OCI-M1 (cell line): ENCODE measurements at places on chromosomes 1 and 21.

- DNase-seq = peak; percentile 80
Observed at GRCh38 chr1:224205438-224205840, 22.4 kb downstream of the DEGS1 start.

- DNase-seq = no peak
Observed at GRCh38 chr1:247530785-247531184, 5.5 kb downstream of the OR2C3 start.

GRCh38 chr1:232627645-232628334 lies 2.1 kb downstream of the SIPA1L2 start:
- DNase-seq = no peak

GRCh38 chr1:37085393-37085792 lies 51.1 kb upstream of the GRIK3 start:
- no peak for DNase-seq

GRCh38 chr1:36759355-36759754 lies 275.0 kb downstream of the GRIK3 start:
- DNase-seq = no peak

DNA sequence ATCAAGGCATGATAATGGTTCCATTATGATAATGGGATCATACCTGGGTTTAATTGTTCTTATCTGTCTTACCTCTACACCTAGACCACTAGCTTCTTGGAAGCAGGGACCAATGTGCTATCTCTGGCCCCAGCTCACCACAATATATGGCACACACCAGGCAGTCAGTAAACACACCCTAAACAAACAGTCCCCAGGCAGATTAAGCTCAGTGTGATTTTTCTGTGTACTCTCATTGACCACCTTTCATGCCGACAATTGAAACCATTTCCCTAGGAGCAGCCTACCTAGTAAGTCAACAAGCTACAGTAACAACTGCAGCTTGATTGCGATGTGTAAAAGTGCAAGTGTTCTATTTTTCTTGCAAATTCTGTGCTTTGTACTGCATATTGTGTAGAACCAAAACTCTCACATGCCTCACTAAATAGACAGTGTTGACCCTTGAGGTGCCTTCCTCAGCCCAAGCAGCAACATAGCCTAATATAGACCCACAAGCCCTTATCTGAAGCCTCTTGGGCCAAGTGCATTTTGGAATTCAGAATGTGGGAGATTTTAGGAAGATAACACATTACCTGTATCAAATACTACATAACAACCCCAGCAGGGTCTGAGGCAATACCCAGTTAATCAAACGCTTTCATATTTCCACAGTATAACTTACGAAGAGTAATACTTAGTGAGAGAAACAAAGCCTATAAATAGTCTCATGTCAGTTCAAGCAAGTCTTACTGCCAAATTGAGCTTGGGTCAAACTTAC lies 32.0 kb downstream of the INPP5B start:
- no peak for DNase-seq

DNA sequence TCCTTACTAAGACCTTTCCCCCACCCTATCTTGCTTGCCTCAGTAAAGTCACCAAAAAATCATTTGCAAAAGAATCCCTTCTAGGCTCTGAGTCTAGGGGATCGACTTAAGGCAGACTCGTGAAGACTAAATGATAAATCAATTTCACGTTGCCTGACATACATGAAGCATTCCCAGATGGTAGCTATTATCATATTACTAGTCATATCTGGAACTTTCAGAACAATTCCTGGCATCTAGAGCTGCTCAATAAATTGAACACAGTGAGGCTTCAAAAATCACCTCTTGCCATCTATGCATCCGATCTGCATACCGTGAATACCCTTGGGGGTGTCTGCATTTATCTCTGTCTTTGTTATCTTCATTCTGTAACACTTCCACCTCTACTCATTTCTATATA lies 49.6 kb upstream of the DAB1 start:
- DNase-seq = no peak

DNA sequence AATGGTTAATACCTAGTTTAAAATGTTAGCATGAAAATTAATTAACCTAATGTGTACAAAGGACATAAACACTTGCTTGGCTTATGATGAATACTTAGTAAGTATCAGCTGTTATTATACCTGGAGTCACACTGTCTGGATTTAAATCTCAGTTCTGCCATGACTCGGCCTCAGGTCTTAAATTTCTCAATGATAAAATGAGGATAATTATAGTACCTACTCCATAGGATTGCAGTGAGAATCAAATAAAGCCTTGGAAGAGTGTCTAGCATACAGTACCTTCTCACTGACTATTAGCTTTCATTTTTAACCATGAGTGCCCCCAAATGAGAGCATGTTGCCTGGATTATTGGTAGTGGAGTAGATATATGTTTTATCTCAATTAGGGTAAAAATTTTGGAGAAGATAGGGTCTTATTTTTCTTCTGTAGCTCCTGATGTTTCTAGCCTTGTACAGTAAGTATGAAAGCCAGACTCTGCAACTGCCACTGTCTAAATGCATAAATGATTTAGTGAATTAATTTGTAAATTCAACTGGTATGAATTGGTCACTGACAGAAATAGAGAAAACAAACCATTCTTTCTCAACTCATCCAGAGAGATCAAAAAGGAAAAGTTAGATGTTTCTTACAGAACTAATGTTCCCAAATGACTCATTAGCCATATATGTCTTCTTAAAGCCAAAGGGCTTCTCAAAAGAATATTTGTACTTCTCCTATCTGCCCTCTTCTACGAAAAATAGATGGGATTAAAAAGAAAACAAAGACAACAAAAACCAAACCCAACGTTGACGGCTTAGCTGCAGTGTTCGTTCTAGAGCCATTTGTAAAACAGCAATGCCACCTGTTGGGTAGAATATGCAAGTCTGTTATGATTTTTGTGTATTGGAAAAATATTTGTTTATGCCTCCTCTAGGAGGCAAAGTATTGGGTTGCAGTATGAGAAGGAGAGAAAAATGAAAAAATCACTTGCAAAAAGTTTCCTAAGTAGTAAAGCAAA lies 53.8 kb upstream of the MROH9 start:
- peak; percentile 80 for DNase-seq

DNA sequence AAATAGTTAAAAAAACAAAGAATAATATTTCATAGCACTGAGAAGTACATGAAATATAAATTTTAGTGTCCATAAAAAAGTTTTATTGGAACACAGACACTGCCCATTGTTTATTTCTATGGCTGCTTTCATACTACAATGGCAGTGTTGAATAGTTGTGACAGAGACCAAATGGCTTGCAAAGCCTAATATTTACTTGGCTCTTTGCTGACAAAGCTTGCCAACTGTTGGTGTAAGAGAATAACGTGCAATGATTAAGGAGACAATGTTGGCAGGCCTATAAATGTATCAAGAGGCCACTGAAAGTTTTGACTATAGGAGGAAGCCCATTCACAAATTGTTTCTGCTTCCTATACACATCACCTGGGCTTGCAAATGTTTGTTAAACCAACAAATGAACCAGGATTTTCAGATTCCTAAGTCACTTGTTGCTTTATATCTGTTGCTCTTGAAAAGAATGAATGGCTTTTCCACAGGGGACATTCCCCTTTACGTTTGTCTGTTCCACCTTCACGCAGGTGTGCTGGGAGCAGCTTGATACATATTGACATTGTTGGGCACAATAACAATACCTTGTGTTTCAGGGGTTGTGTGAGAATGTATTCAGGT lies 5.5 kb upstream of the ST6GALNAC3 start:
- DNase-seq = no peak

DNA sequence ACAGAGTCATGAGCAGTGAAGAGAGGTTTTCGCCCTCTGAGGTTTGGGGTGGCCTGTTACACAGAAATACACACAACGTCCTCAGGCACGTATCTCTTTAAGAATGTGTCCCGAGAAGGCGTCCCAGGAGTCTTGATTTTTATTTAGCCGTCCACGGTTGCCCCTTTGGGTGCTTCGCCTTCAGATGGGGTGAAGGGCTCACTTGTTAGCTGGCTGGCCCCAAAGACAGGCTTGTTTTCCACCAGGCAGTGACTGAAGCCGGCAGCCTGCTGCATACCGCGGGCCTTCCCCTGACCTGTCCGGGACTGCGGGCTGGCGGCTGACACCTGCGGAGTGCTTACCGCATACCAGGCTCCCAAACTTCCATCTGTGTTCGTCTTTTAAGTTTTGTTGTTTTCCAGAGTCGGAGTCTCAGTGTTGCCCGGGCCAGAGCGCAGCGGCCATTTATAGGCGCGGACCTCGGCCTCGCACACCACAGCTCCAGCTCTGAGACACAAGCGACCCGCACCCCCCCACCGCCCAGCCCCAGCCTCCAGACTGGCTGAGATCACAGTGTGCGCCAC lies 1.6 kb upstream of the ADARB1 start:
- DNase-seq = no peak

- DNase-seq = no peak
Observed at GRCh38 chr1:155043301-155043702, 7.8 kb upstream of the ADAM15 start.
